T follicular helper cell (primary cell): ENCODE measurements at places on chromosomes 3 and 15.

DNA sequence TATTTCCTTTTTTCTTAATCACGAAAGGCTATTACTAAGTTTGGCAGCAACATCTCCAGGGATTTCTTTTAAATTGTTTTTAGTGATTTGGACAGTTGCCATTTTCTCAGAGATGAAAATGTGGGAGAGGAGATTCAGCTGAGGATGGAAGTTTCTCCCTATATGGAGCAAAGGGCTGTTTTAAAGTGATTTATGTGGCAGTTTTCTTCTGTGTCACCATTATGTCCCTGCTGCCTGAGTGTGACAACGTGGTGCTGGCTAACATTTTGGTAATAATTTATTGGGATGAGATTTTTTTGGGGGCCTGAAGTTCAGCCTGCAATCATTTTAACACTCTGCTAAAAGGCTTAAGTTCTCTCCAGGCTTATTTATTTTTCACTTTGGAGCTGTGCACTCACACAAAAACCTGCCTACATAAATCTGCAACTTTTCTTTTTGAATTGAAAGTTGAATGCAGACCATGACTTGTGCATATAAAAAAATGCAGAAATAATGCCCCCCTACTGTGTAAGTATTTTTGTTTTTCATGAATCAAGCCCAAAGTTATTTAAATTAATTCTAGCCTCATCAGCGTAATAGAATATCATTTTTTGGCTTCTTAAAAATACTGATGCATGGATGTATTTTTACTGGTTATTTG, 210.9 kb downstream of the ZIC1 start:
- DNase-seq = no peak

DNA sequence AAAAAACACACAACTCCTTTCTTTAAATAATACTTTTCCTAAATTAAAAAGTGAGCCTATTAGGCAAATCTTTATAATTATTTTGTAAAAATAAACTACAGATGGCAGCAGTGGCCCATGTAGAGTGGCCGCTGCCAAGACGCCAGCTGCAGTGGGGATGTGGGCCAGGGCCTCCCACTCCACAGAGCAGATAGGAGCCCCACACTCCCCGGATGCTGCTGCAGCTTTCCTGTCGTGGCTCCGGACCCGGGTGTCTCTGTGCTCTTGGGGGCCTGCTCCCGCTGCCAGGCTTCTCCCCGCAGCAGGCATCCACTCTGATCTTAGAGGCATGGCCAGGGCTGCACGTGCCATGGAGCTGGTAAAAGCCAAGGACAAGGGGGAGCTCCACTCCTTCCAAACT, 67.5 kb downstream of the PROS1 start:
- DNase-seq = no peak

GRCh38 chr3:182486463-182486862, 306.8 kb upstream of the ATP11B start:
- DNase-seq = no peak

DNA sequence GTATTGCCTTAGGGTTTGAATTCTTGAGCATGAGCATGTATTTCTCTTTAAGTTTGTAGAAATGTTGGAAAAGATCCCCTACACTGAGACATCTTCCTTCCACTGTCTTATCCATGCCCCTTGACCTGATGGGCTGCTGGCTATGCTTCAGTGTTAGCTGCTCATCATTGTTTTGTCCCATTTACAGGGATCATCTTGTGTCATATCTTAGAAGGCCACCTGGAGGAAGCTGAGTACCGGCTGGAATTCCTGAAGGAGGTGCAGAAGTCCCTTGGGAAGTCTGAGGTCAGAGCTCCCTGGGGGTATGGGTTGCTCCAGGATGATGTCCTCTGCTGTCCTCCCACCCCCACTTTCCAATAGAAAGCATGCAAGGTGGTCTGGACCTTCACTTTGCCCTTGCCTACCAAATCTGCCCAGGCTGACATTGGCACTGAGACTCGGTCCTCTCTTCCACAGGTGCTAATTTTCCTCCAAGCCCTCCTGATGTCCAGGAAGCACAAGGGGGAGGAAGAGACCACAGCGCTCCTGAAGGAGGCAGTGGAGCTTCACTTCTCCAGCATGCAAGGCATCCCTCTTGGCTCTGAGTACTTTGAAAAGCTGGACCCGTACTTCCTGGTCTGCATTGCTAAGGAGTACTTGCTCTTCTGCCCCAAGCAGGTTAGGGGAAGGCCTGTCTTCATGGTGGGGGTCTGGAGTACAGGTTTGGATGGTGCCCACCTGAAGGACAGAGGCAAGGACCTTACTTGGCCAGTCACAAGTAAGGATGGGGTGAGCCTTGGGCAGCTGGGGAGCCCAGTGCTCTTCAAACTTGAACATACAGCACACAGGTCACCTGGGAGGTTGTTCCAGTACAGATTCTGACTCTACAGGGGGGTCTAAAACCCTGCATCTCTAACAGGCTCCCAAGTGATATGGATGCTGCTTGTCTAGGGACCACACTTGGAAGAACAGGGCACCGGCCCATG, 17.7 kb downstream of the TTC21A start:
- no peak for DNase-seq

- peak; percentile 67 for DNase-seq
Measured at GRCh38 chr3:43769097-43769884, 78.6 kb downstream of the ABHD5 start.

DNA sequence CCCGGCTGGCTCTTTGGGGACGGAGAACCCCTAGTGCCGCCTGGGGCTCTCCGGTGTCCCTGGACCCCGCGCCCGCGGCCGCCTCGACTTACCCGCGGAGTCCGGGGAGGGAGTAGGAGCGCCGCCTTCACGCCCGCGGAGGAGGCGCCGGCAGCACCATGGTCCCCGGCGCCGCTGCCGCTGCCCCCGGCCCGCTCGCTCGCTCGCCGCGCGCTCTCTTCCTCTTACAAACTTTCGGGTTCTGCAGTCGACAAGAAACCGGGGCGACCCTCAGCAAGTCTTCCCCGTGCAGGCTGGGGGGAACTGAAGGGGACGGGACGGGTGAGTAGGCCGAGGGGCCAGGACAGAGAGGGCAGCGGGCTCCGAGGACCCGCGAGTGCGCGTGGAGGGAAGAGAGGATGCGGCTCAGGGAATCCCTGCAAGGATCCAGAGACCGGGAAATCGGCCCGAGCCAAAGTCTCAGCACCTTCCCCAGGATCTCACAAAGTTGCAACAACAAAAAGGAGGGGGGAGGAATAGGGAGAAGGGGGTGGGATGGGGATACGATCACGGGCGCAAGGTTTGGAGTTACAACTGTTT, 2.0 kb downstream of the FOXP1 start:
- peak; percentile 10 for DNase-seq

DNA sequence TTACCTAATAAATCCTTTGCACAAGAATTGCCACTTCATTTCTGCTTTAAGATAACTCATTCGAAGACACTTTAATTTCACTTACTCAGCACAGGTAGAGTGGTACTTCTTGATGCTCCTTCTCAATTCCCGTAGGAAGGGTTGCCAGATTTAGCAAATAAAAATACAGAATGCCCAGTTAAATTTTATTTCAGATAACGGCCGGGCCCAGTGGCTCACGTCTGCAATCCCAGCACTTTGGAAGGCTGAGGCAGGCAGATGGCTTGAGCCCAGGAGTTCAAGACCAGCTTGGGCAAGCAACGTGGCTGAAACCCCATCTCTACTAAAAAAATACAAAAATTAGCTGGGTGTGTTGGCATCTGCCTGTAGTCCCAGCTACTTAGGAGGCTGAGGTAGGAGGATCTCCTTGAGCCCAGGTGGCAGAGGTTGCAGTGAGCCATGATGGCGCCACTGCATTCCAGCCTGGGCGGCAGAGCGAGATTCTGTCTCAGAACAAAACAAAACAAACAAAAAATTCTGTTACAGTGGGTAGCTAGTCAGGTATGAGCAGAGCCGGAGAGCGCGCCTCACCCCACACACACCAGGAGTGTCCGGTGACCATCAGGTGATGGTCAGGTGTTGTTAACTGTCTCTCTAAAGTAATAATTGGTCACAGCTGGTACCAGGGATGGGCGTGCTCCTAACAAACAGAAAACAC, 92.8 kb downstream of the DNAH12 start:
- DNase-seq = no peak

- DNase-seq = no peak
Measured at GRCh38 chr3:160049988-160050387, 61.4 kb downstream of the IL12A start.

DNA sequence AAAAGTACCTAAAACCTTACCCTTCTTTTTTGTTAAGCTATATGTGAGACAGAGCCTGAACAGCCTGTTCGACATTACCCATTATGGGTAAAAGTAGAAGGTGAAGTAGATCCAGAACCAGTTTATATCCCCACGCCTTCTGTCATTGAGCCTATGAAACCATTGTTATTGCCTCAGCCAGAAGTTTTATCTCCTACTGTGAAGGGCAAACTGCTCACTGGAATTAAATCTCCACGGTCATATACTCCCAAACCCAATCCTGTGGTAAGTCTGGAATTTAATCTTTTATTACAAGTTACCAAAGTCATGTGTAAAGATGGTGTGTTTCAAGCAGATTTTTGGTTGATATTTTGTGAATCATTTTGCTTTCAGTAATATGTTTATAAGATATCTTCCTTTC, 47.1 kb upstream of the MAPKBP1 start:
- no peak for DNase-seq

DNA sequence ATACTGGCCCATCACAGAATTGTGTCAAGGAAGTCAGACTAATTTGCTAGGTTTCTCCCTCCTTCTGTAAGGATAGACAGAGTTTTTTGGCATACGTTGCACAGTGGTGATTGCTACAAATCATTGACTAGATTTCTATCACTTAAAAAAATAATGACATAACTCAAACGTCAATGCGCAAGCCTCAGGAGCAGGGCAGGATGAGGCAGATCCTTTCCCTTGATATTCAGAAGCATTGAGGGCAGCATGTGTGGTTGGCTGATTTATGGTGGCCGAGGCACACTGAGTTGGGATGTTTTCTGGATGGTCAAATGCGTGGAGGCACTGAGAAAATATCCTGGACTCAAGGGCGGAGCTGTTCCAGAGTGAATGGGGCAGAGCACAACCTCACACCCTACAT, 14.4 kb downstream of the THSD4 start:
- DNase-seq = no peak

DNA sequence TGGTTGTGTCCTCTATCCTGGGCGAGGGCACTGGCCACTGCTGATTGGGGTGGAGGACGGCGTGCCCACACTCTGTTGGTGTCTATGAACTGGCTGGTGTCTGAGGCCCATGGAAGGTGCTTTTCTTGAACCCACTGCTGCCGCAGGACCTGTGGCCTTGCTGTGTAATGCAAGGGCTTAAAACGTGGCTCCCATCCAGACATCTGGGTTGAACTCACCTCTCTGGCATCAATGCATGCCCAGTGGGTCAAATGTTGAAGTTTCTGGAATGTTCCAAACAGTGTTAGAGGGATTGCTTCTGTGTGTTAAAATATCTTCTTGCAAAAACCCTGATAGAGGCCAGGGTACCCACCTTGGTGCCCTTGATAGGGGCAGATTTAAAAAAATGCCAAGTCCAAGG, 42.6 kb downstream of the FAM3D start:
- no peak for DNase-seq

DNA sequence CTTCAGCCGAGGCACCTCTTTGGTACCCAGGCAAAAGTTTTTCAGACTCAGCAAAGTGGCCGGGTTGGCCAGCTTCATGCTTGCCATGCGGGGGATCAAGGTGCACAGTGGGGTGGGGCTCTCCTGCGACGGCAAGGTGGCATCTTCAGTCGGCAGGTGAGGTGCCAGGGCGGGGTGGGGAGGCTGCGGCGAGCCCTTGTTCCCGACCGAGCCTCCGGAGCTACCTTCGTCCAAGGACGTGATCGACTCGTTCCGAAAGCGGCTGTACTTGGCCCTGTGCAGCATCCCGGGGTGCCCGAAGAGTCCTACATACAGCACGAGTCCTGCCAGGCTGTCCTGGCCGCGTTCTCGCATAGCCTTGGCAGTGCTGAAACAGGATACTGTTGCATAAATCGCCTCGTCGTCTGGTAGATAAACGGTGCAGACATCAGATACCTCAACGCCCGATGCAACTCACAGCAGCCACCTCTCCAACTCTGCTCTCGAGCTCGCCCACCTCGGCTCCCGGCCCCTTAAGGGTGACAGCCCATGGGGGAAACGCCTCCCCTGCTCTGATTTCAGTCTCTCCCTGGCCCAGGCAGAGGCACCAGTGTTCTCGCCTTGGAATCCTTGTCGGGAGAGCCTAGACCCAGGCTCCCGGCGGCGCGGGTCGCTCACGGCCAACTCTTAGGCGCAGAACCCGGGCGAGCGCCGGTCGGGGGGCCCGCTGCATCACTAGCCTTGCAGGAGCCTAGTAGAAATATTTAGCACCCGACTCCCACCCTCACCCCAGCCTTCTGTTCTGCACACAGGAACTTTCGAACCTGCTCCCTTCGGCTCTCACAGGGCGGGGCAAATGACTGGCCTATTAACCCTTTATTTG, 826 bp downstream of the SHC4 start:
- no peak for DNase-seq

GRCh38 chr3:39812537-39812936, 3.1 kb downstream of the MYRIP start:
- DNase-seq = no peak

DNA sequence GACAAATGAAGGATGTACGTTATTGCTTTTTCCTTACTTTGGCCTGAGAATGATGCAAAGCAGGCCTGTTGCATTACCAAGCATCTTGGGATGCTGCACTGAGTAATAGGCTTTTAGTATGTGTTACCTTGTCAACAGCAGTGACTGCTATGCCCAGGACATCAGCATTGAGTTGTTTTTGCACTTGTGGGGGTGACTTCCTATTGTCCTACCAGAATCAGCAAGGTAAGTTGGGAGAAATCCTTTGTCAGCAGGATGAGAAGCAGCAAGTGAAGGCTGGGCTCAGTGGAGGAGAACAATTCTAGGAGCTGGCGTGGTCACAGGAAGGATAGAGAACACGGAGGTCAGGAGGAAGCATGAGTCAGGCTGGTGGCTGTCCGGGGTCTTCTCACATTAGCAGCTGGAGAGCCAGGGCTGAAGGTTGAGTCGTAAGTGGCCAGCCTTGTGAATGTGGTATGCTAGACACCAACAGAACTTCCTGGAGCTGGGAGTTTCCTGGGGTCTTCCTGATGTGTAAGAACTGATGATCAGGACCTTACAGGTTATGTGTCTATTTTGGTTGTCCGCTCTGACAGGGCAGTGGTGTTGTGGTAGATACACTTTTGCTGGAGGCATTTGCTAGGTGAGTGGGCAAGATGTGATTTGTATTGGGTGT, 142.7 kb downstream of the FNDC3B start:
- DNase-seq = no peak

DNA sequence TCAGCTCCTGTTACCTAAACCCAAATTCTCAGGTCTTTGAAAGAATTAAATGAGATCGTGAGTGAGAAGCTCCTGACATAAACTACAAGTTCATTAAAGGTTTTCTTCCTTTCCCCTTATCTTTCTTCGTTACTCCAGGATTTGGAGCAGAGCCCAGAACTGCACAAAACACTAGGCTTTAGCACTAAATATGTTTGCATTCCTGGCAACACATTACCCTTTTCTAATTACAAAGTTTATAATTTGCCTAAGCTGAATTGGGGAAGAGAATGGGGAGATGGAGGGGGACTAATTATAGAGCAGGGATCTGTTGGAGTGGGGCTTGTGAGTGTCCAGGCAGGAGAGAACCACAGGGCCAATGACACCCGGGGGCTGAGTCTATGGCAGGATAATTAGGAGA, 109.7 kb downstream of the SV2B start:
- DNase-seq = no peak
